ENCODE measurements at places on chromosomes 4 and X.

DNA sequence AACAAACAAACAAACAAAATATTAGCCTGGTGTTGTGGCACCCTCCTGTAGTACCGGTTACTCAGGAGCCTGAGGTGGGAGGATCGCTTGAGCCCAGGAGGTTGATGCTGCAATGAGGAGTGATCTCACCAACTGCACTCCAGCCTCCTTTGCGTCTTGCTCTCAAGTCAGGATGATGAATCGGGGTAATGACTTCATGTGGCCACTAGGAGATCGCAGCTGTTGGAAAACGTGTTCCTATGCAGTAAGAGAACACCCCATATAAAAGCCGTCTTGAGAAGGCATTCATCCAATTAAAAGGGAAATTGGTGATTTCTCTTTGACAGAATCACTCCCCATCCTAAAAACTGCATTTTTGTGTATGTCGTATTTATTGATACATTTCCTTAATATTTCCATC lies 6.9 kb downstream of the CCNB3 start:
- no peak for DNase-seq

- DNase-seq: no peak
Observed at GRCh38 chr4:109022961-109023360, 260.1 kb upstream of the ETNPPL start.

GRCh38 chr4:53659112-53659511 lies 67.8 kb upstream of the LNX1 start:
- DNase-seq: no peak

DNA sequence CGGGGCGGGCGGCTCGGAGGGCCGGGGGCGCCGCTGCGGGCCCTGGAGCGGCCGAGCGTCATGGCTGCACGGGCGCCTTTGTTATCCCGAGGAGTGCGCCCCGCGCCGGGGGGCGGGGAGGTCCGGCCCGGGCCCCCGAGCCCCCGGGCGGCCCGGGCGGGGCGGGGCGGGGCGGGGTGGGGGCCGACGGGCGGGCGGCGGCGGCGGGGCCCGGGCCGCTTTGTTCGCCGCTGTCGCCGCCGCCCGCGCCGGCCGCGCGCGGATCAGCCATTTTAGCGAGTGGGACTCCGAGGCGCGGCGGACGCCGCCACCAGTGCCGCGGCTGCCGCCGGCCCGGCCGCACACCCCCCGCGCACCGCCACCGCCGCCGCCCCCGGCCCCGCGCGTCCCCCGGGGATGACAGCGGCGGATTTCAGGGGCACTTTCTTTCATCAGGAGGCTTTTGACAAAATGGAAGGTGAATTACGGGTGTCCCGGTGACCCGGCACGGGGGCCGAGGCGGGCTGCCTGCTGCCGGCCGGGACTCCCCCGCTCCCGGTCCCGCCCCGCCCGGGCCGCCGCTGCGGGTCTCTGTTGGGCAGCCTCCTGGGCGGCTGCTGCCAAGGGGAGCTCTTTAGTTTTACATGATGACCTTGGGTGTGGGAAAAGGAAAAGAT lies 1.2 kb downstream of the HMGB3 start:
- DNase-seq: no peak

- no peak for DNase-seq
Observed at GRCh38 chrX:47184486-47184885, 9.1 kb upstream of the UBA1 start.

DNA sequence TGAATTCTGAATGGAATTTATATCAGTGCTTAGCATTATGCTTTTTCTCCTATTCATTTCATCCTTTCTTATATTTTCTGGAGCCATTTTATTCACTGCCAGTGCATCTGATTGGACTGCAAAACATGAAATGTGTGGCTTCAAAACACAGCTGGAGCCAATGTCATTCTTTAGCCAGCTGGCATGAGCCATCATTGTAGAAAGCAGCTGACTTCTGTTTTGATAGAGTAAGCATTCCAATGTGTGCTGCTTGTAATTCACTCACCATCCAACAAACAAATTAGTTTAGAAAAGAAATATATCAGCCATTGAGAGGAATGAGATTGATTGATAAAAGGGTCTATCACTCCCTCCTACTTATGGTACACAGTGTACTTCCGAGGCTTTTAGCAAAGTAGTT lies 2616.0 kb downstream of the ARAP2 start:
- no peak for DNase-seq

All from HepG2 (cell line).